HepG2 (cell line): ENCODE measurements at places on chromosomes 3 and 15. TPM values are rescaled to one million over a fixed set of nuclear protein-coding genes. Genes with fewer than 3 reads are reported as not detected.

GOLGA8S gene
- total RNA-seq, result 0.02 TPM in 1 of 2 replicates, not detected in the other

- H3K4me3 ChIP-seq, result no peak overlapping the region
- no peaks in the 10 kb centered on the region; the same call in 1 of the 2 replicates for H3K27me3 ChIP-seq
- no peak for DNase-seq
- H3K36me3 ChIP-seq, result no peaks in the 10 kb centered on the region
- H3K4me1 ChIP-seq, result peaks cover 5% of the 10 kb centered on the region
- H3K27ac ChIP-seq, result no peak overlapping the region
Measured at GRCh38 chr15:57736591-57736990, 30.1 kb downstream of the POLR2M start.

DNA sequence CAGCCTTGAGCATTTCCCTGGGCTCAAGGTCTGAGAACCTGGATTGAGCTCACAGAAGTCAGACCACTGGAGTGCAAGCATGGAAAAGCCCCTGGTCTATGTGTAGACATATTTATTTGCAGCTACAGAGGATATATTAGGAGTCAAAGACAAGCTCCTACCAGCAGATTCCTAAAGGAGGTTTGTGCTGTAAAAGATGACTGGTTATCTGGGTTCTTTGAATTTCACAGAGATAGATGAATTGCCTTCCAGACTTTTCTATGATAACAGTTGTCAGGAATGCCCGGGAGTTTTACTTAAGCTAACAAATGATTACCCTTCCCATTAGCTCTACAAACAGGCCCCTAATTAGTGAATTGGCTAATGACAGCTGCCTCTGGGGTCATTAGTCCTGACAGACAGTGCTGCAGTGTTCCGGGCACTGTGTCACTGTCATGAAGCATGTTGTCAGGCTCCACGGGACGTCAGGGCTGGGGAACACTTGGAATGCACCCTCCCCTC lies 48.8 kb upstream of the PLXNA1 start:
- no peaks in the 10 kb centered on the region for H3K27me3 ChIP-seq
- no peak for DNase-seq
- no peak overlapping the region for H3K27ac ChIP-seq

CMTM8 gene
- total RNA-seq, result 6.6 and 8.9 TPM in 2 replicates

- no peak overlapping the region for H3K27ac ChIP-seq
- no peaks in the 10 kb centered on the region for H3K4me1 ChIP-seq
- H3K27me3 ChIP-seq, result no peaks in the 10 kb centered on the region
- no peak for DNase-seq
- H3K36me3 ChIP-seq, result no peaks in the 10 kb centered on the region
- H3K4me3 ChIP-seq, result no peak overlapping the region
Measured at GRCh38 chr3:60948488-60948887, 302.8 kb downstream of the FHIT start.

DNA sequence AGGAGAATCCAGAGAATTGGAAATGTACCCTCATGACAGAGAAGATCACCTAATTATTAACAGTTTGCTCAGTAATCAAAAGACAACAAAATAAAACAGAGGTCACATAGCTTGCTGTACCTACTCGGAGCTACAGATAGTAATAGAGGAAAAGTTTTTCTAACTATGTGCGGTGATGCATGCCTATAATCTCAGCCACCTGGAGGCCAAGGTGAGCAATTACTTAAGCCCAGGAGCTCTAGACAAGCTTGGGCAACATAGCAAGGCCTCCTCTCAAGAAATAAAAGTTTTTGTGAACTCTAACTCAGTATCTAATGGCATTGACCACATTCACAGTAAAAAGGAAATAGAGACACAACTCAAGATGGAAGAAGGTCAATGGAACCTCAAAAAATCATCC lies 243.6 kb downstream of the ATP8B4 start:
- H3K27ac ChIP-seq, result no peak overlapping the region
- H3K27me3 ChIP-seq, result no peaks in the 10 kb centered on the region
- DNase-seq, result no peak
- H3K4me3 ChIP-seq, result no peak overlapping the region
- no peaks in the 10 kb centered on the region for H3K4me1 ChIP-seq

DNA sequence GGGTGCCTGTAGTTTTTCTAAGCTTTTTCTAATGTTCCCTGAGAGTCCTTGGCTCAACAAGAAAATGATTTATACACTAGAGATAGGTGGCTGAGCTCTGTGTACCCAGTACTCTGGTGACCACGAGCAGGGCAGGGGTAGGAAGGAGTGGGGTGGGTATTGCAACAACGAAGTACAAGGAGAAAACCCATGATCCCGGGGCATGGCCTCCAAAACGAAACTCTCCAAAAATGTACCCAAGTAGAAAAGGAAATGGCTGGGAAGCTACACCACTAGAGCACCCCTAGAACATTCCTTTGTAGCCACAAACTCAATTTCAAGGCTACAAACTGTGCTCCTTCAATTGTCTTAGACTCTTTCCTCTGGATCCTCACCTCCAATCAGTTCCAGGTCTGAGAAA lies 138.9 kb downstream of the DUT start:
- H3K27ac ChIP-seq, result no peak overlapping the region
- no peaks in the 10 kb centered on the region for H3K4me1 ChIP-seq
- no peaks in the 10 kb centered on the region for H3K27me3 ChIP-seq
- H3K4me3 ChIP-seq, result no peak overlapping the region
- H3K36me3 ChIP-seq, result no peaks in the 10 kb centered on the region
- DNase-seq, result no peak

GRCh38 chr3:171982828-171983227 lies 56.5 kb upstream of the FNDC3B start:
- DNase-seq, result no peak
- H3K27me3 ChIP-seq, result no peaks in the 10 kb centered on the region
- no peak overlapping the region for H3K4me3 ChIP-seq
- H3K36me3 ChIP-seq, result no peaks in the 10 kb centered on the region
- no peak overlapping the region for H3K27ac ChIP-seq
- H3K4me1 ChIP-seq, result peaks cover 8% of the 10 kb centered on the region; the same call in 1 of the 2 replicates

- H3K27ac ChIP-seq, result no peak overlapping the region
- no peaks in the 10 kb centered on the region for H3K4me1 ChIP-seq
- H3K36me3 ChIP-seq, result no peaks in the 10 kb centered on the region
- no peak for DNase-seq
- H3K4me3 ChIP-seq, result no peak overlapping the region
Measured at GRCh38 chr3:112811917-112812660, 34.6 kb downstream of the CD200R1L start.
